Stimulated activated CD4-positive, alpha-beta T cell treated with anti-CD3 and anti-CD28 coated beads, Interleukin-4, amount 100 ng/mL, for 24 hours (primary cell): ENCODE measurements at places on chromosomes 7 and 10.
A peak's percentile ranks its signal among the peaks of the same experiment; 100 is the strongest.

DNA sequence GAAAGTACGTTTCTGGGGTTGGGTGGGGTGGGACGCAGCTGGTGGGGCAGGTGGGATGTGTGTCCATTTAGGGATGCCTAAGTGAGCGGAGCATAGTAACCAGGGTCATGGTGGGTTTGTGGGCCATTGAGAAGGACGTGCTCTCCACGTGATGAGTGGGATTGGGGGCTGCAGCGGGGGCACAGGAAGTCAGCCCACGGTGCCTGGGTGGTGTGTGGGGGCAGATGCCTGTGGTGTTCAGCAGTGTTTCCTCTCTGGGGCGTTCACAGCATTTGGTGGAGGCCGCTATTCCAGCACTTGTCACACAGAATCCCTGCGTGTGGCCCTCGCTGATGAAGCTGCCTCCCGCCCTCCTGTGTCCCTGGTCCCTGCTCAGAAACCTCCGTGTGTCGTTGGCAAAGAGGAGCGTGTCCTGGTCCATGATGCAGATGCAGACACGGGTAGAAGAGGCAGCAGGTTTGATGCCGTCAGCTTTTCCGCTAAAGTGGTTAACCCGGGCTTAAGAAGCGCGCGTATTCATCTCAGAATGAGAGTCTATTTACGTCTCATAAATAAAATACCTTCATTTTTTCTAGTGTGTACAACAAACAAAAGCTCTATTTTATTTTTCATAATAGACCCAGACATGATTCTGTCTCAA lies 274.2 kb downstream of the ADARB2 start:
- DNase-seq = no peak

GRCh38 chr10:49072166-49072885 lies 43.0 kb downstream of the VSTM4 start:
- DNase-seq = no peak

- no peak for DNase-seq
Measured at GRCh38 chr7:38658921-38659320, 27.7 kb upstream of the AMPH start.

- DNase-seq = no peak
Measured at GRCh38 chr7:30841801-30842541, 69.7 kb upstream of the AQP1 start.

DNA sequence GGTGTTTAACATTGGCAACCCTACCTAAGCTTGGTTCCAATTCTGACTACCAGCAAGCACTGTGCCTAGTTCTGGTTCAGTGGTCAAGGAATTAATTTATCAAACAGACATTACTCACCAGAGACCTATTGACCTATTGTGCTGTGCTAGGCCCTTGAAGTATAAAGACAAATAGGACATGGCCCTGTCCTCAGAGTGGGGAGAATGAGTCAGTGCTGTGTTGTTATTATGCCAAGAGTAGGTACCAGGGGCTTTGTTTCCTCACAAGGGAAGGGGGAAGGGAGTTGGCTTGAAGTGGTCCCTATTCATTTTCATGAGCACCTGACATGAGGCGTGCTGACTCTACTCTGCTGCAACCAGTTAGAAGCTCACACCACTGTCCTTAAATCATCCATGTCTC lies 62.6 kb upstream of the PLPP4 start:
- DNase-seq = no peak

DNA sequence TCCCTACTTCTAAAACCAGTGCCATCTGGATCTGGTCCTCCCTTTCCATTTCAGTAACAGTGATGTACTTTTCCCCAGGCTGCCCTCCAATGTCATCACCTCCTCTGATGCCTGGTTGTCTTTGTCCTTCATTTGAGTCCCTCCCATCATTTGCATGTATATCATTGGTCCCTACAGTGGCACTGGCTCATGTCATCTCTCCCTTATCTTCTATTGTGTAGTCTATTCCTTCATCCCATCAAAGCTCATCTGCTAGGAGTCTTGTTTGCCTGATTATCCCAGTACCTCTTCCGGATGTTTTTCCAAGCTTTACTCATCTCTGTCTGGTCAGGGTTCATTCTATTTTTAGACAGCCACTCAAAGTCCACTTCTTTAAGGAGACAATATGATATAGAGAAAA lies 292.9 kb upstream of the BMPER start:
- no peak for DNase-seq

DNA sequence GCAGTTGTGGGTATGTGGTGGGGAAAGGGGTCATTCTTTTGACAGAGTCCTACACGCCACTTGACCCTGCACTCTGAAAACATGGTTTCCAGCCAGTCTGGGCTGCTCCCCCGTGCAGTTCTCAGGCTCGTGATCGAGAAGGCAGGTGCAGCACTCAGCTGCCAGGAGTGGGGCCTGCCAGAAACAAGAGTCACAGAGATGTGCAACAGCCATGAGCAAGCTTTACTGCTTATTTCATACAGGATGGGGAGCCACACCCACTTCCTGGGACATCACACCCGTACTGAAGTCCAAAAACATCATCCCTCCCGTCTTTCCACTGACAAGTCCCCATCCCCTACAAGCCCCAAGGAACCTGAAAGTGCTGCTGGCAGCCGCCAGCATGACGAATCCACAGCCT lies 9.3 kb downstream of the ATG9B start:
- DNase-seq = peak; percentile 38

DNA sequence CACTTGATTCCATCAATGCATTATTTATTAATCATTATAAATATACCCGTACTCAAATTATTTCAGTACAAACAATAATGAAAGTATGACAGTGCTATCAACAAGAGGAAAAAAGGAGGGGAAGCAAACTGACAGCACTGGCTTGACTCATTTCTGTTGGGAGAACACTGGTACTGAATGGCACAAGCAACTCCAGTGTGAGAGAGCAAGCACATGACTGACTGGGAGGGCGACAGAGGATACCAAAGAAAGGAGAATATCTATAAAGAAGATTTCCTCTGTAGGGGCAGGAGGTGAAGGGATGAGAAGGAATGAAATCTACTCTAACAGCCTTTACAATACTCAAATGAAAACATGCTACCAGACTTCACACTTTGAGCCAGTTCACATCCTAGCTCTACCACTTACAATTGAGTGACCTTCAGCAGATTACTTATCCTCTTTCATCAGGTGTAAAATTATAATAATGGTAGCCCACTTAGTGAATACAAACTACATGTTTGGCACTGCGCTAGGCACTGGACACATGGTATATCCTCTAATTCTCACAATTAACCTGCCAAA lies 1.5 kb downstream of the USP54 start:
- no peak for DNase-seq

DNA sequence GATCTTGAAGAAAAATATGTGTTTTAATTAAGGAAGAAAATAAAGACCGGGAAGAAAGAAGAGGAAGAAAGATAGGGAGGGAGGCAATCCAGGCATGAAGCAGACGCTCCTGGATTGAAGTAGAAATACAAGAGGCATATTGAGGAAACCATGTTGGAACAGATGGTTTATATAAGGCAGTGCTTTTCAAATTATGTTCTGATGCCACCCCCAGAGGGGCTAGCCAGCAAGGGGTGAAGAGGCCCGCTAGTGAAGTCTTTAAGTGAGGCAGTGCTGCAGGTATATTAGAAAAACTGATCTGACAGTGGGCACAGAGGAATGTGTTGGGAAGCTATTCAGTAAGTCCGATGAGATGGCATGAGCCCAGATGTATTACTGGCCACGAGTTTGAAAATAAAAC lies 40.1 kb downstream of the REEP3 start:
- no peak for DNase-seq

DNA sequence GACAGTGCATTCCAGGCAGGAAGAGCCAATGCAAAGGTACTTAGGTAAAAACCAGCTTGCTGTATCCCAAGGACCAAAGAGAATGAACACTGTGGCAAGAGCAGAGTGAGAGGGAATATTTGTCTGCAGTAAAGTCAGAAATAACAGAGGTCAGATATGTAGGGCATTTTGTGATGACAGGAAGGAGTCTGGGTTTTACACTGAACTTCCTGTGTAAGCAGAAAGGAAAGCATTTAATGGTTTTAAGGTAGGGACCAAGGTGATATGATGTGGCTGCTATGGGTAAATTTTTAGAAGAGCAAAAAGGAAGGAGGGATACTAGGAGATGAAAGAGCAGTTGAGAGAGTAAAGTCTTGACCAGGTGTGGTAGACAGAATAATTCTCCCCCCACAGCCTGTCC lies 10.1 kb downstream of the ABCB1 start:
- DNase-seq = no peak

DNA sequence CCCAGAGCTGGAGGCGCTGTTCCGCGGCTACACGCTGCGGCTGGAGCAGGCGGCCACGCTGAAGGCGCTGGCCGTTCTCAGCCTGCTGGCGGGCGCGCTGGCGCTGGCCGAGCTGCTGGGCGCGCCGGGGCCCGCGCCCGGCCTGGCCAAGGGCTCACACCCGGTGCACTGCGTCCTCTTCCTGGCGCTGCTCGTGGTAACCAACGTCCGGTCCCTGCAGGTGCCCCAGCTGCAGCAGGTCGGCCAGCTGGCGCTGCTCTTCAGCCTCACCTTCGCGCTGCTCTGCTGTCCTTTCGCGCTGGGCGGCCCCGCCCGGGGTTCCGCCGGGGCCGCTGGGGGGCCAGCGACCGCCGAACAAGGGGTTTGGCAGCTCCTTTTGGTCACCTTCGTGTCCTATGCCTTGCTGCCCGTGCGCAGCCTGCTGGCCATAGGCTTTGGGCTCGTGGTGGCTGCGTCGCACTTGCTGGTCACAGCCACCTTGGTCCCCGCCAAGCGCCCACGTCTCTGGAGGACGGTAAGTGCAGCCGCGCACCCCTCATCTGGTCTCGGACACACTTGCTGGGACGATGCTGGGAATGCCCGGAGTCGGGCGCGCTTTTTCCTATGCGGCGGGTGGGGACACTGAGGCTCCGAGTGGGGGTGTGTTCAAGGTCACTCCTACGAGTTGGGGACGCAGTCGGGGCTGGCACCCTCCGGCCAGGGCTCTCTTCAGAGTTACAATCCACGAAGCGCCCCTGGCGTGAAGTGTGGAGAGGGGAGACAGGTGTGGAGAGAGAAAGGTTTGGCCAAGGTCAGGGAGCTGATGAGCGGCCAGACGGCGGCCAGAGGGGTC lies 717 bp downstream of the ADCY1 start:
- no peak for DNase-seq

DNA sequence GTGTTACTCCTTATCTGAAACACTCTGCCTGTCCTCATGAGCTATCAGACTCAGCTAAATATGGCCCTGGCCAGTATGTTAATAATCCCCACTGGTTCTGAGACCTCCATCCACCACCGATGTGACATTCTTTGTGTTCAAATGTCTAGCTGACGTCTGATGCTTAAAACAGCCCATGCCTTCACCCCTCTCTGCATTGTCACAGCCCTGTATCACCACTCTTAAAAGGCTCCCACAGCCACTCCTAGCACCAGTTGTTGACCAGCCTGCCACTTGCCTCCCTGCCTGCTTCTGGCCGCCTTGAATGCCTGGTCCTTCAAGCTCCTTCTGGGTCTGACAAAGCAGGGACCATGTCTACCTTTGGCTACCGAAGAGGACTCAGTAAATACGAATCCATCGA lies at the start of gene LMOD2:
TSS of gene LMOD2 (plus strand) at position 253 of the 400 bp plus-strand sequence. CDS start at position 351, 98 bp downstream.
- DNase-seq = no peak

GRCh38 chr10:78335371-78335690 lies 301.7 kb downstream of the RPS24 start:
- DNase-seq = no peak

- no peak for DNase-seq
Measured at GRCh38 chr10:28250782-28251181, 52.1 kb downstream of the MPP7 start.

DNA sequence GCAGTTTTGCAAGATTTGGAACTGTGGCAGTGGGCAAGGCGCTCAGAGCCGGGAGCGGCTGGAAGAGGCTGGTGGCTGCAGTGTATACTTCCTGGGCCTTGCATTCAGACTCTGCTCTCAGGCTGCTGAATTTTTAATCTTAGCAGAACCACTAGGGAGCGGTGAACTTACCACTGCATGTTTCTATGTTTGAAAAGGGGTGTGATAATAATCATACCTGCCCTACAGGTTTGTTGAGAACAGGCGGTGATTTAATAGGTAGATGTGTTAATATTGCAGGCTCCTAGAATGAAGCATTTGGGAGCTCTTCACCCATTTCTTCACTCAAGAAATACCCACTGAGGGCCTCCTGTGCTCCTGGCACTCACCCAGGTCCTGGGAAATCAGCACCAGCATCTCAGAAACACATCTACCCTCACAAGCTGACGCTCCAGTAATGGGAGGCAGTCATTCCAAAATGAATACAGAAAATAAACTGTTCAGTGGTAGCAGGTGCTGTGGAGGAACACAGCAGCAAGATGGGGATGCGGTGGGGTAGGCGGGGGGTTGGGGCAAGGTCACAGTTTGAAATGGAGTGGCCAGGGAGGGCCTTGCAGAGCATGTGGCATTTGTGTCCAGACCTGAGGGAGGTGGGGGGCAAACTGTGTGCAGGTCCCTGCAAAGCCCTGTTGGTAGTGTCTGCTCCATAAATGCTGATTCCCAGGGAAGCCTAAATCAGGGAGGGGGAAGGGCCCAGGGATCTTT lies 41.0 kb downstream of the VWA2 start:
- DNase-seq = no peak

GRCh38 chr10:100982916-100983830 lies 4.1 kb downstream of the MRPL43 start:
- no peak for DNase-seq

- DNase-seq = no peak
Measured at GRCh38 chr10:58590152-58590840, 77.6 kb downstream of the BICC1 start.

- DNase-seq = no peak
Measured at GRCh38 chr10:110174816-110175215, 32.6 kb upstream of the MXI1 start.

DNA sequence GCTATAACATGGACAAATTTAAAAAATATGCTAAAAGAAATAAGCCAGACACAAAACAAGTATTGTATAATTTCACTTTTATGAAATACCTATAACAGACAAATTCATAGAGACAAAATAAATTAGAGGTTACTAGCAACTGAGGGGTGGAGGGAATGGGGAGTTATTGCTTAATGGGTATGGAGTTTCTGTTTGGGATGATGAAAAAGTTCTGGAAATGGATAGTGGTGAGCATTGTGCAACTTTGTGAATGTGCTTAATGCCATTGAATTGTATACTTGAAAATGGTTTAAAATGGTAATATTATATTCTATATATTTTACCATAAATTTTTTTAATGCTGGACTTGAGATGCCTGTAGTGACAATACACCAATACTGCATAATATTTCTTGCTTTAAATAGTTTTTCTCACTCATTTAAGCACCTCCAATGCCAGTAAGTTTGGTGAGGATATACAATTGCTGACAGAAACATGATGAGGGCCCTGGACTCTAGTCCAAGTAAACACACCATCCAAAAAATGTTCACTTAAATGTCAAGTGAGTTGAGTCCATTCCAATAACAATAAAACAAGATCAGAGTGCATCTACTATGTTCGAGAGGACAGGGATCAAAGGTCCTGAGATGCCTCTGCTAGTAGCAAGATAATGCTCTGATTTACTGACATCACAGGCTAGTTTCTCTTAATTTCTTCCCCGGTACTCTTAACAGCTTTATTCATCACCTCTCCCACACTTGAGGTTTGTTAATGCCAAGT lies 71.9 kb downstream of the NT5C2 start:
- no peak for DNase-seq

GRCh38 chr7:158428131-158428836 lies 159.3 kb downstream of the PTPRN2 start:
- DNase-seq = no peak
